ENCODE measurements at places on chromosomes 7 and 10.

- H3K4me1 ChIP-seq: peaks cover 15% of the 10 kb centered on the region
- peaks cover 9% of the 10 kb centered on the region for H3K27me3 ChIP-seq
- no peak for DNase-seq
- peaks cover 32% of the 10 kb centered on the region for H3K36me3 ChIP-seq
- no peak overlapping the region for H3K4me3 ChIP-seq
- H3K27ac ChIP-seq: no peak overlapping the region
Measured at GRCh38 chr10:104128214-104128613, 6.2 kb downstream of the SFR1 start.

DNA sequence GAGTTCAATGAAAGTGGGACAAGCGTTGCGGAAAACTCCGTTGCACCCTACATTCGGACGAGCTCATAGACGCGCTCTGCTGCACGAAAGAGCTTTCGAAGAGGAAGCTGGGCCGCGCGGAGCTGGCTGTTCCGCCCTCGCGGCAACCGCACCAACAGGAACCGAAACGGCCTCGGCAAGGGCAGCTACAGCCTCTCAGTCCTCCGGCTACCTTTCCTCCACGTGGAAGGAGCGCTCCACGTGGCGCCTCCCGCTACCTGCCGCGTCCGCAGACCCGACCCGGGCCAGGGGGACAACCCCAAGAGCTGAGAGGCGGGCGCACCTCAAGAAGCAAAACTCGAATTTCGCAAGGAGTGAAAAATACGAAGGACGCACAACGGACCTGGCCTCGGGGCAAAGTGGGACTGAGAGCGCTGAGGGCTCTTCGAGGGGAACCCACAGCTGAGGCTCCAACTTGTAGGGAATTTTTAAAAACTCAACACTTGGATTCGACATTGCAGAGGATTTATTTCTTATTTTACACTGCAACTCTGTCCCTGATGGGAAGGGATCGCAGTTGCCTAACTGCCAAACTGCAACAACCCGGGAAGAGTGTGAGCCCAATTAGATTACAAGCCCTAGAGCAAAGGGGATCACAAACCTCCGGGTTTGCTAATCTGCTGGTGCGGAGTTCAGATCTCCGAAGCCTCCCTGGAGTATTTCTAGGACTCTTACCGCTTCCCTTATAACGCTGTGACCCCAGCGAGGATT is 1.4 kb downstream of the HPSE2 start:
- no peak overlapping the region for H3K27ac ChIP-seq
- peaks cover 32% of the 10 kb centered on the region for H3K4me1 ChIP-seq
- no peaks in the 10 kb centered on the region for H3K36me3 ChIP-seq
- H3K27me3 ChIP-seq: peaks cover 93% of the 10 kb centered on the region
- peak; percentile 54 for DNase-seq
- peak overlapping the region; percentile 72 for H3K4me3 ChIP-seq

GRCh38 chr7:7417851-7418250 is 117.8 kb downstream of the COL28A1 start:
- no peak overlapping the region for H3K4me3 ChIP-seq
- H3K36me3 ChIP-seq: no peaks in the 10 kb centered on the region
- H3K27ac ChIP-seq: no peak overlapping the region

DNA sequence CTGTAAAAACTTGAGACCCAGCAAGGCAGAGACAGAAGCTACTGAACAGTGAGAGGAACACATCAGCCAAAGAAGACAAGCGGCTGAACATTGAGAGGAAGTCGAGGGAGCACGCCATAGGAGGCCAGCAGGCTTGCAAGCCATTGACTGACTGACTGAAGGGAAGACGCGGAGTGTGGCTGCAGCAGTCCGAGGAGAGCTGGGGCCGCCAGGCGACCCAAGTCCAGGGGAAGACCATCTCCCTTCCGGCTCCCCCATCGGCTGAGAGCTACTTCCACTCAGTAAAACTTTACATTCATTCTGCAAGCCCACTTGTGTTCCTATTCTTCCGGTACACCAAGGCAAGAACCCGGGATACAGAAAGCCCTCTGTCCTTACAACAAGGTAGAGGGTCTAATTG is 167.3 kb upstream of the MBL2 start:
- H3K4me1 ChIP-seq: no peaks in the 10 kb centered on the region
- H3K4me3 ChIP-seq: no peak overlapping the region

GRCh38 chr7:14069961-14070360 is 80.5 kb upstream of the ETV1 start:
- no peaks in the 10 kb centered on the region for H3K4me1 ChIP-seq
- no peak overlapping the region for H3K4me3 ChIP-seq
- H3K27me3 ChIP-seq: no peaks in the 10 kb centered on the region
- no peak overlapping the region for H3K27ac ChIP-seq
